NCI-H2081 (cell line): ENCODE measurements at places on chromosomes 4 and X.

GRCh38 chrX:148192547-148192946 is 211.4 kb downstream of the FMR1NB start:
- no peak for DNase-seq

DNA sequence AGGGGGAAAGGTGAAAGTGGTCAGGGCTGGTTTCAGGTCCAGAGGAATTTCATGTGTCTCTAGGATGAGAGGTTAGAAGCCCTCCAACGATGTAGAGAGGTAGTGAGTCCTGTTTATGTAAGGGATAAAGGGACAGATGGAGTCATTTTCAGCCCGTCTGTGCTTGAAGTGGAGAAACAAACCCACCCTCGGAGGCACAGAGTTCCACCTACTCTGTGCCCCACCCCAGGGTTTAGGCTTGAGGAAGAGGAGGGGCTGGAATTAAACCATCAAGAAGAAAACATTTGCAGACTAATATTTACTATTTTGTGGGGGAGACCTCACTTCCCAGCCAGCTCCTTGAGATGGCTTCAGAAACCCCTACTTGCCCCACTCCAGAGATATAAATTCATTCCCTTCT is 868 bp upstream of the GNL3L start:
- no peak for DNase-seq

- no peak for DNase-seq
Observed at GRCh38 chr4:101697266-101697665, 93.3 kb upstream of the BANK1 start.

GRCh38 chr4:25628451-25628850 is 27.2 kb upstream of the SLC34A2 start:
- DNase-seq: no peak

DNA sequence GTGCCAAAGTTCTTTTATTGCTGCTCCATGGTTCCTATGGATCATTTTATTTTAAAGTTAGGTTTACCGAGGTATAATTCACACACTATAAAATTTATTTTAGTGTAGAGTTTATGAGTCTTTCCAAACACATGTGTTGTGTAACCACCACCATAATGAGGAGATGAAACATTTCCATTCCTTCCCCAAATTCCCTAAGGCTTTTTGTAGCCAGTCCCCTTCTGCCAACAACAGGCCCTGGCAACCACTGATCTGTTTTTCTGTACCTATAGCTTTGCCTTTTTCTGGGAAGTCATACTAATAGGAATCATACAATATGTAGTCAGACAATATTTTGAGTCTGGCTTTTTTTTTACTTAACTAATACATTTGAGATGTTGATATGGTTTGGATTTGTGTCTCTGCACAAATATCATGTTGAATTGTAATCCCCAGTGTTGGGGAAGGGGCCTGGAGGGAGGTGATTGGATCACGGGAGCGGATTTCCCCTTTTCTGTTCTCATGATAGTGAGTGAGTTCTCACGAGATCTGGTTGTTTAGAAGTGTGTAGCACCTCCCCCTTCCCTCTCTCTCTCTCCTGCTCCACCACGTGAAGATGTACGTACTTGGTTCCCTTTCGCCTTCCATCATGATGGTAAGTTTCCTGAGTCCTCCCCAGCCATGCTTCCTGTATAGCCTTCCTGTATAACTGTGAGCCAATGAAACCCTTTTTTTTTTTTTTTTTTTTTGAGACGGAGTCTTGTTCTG is 59.6 kb upstream of the DHX15 start:
- no peak for DNase-seq

GRCh38 chrX:154019633-154020528 is at the start of gene IRAK1:
Gene IRAK1, minus strand, starts transcription at chrX:154019902. Its CDS starts 90 bp downstream, at chrX:154019812.
- no peak for DNase-seq

- no peak for DNase-seq
Observed at GRCh38 chrX:10859353-10859752, 239.0 kb upstream of the MID1 start.

GRCh38 chrX:115913575-115913974 is 257.0 kb upstream of the AGTR2 start:
- DNase-seq: no peak

- no peak for DNase-seq
Observed at GRCh38 chr4:38509551-38509950, 154.4 kb upstream of the KLF3 start.

DNA sequence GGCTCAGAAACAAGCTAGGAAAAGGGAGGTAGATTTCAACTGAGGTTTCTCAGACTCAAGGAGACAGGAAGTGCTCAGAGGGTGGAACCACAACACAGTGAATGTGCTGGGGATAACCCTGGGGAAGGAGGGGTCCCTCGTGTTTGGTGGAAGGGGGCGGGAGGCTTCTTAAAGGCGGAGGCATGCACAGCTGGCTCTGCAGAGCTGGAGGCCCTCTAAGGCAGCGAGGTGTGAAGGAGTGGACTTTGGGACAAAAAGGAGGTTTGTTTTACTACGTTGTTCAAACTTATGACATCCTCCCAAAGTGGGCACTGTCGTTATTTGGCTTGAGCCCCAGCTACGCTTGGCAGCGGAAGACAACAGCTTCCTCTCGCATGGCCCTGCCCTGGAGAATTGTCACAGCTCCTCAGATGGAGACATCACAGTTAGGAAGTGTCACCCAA is 21.7 kb upstream of the MTM1 start:
- DNase-seq: no peak

DNA sequence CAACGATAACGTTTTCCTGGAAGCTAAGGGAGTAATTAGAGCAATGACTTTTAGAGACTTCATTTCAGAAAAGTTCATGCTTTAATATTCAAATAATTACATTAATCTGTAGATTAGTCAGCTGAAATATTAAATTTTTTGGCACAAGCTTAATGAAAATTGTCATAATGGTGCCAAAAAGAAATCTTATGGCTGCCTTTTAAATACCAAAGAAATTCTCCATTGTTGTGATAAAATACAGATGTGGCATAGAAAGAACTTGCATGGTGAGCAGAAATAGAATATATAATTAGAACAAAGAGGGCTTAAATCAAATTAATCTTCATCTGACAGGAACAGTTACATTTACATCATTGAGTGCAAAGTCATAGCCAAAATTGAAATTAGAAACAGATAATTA is 263.5 kb downstream of the AFF2 start:
- no peak for DNase-seq

DNA sequence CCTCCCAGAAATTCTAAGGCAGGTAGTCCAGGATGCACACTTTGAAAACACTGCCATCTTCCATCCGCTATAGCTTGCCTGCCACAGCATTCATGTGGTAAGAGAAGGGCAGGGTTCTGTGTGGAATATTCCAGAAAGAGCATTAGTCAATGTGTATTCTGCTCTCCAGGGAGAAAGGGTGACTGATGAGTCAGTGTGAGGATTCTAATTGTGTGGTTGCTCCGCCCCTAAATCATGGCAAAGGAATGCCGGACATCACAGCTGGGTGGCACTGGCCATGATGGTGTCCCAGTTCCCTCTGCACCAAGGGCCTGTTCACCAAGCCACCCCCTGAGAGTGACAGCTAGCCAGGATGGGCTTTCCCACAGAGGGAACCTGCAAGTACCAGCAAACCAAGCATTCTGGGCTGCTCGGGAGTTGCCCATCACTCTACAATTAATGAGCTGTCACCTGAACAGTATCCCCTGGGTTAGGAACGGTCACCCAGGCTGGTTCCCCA is 9.5 kb downstream of the IDS start:
- DNase-seq: no peak

GRCh38 chr4:7291372-7292114 is 99.2 kb downstream of the SORCS2 start:
- no peak for DNase-seq

- DNase-seq: no peak
Observed at GRCh38 chr4:105767579-105767978, 59.0 kb downstream of the GSTCD start.

DNA sequence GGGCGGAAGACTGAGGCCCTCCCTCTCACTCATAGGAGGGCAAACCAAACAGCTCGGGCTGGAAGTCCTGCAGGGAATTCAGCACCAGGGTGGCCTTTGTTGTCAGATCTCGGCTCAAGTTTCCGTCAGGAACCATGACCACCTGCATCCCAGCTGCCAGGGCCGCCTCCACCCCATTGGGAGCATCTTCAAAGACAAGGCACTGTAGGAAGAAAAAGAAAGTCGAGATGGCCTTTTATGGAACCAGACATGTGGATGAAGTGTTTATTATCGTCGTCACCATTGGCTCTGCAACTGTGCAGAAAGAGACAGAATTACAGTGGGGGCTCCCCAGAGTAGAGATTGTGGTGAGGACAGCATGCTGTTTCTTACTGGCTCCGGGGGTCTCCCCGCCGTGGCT is 97.2 kb upstream of the STS start:
- no peak for DNase-seq

- DNase-seq: no peak
Observed at GRCh38 chr4:76458297-76458696, 23.3 kb downstream of the SHROOM3 start.

DNA sequence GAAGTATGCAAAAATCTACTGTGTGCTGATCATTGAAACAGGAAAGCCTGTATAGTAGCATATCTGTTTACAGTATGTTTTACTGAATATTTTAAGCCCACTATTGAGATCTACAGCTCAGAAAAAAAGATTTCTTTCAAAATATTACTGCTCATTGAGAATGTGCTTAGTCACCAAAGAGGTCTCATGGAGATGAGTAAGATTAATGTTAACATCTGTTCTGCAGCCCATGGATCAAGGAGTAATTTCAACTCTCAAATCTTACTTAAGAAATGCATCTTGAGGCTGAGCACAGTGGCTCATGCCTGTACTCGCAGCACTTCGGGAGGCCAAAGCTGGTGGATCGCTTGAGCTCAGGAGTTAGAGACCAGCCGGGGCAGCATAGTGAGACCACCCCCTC is 3.3 kb downstream of the RNF4 start:
- no peak for DNase-seq

DNA sequence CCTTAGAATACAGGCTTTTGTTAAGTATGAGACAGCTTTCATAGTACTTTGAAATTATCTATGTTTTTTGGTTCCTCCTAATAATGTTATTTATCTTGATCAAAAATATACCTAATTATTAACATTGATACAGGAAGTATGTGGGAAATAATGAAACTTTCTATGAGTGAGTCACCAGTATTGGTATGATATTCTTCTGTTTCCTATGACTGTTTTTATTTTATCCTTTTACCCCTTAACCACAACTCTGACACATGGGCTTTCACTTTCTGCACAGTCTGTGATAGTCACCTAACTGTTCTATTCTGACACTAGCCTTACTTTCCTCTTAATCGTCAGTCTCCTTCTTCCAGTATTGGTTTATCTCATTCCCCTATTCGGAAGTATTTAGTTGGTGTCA is 4.7 kb downstream of the THAP9 start:
- no peak for DNase-seq

DNA sequence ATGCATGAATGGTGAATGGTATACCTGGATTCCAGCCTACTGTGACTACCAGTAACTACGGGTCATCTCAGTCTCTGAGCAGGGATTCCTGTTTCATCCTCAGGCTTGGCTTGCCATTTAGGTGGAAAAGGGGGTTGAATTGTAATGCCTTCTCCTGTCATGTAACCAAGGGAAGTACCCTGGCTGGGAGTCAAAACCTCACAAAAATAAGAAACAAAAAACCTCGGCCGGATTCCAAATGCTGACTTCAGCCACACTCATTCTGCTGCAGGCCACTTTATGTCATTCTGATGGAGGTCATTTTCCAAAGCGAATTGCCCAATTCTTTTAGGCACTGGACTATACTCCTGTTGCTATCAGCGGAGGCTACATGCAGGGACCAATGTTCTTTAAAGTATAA is 324.7 kb downstream of the LDB2 start:
- no peak for DNase-seq

GRCh38 chr4:171621646-171622045 is 191.6 kb upstream of the GALNTL6 start:
- no peak for DNase-seq

DNA sequence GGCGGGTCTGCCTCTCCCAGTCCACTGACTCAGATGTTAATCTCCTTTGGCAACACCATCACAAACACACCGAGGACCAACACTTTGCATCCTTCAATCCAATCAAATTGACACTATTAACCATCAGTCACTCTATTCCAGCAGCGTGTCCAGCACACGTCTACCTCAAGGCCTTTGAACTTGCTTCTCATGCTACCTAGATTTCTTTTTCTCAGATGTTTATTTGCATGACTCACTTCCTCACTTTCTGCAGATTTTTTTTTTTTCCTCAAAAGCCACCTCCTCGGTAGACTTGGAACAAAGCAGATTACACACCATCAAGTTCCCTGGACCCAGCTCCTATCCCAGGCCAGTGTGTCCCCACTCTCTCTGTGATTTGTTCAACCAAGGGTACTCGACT is 49.5 kb downstream of the SUPT20HL2 start:
- no peak for DNase-seq

GRCh38 chrX:78517124-78517523 is 142.0 kb downstream of the RTL3 start:
- DNase-seq: no peak

DNA sequence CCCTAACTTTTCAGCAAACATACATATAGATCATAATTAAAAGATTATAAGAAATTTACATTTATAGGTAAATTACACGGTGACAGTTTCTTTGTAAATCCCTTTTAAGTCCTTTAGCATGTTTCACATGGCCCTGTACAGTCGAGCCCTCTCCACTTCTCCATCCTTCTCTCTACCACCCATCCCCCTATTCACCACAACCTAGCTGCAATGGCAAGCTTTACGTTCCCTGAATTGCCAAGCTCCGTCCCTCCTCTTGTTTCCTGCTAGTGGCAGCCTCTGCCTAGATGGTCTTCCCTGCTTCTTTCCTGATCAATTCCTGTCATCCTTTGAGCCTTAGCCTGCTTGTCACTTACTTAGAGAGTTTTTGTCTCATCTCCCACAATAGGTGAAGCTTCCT is 116.2 kb downstream of the TMA16 start:
- no peak for DNase-seq

DNA sequence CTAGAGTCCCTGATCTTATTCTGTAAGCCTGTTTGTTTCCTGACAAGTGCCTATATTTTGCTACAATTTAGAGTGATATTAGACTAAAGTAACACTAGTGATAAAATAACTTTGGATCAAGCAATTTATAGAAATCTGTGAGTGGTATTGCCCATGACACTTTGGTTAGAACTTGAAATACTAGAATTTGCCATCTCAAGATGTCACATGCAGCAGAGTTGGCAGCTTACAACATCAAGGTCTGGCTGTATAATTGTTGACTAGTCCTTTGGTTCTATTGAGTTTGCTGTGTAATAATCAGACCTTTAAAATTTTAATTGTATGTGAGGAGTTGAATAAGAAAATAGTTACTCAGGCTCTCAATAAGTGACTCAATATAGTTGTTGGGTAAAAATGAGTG is 167.1 kb downstream of the RAPGEF2 start:
- DNase-seq: no peak

GRCh38 chrX:7059859-7060258 is 87.7 kb upstream of the STS start:
- no peak for DNase-seq

GRCh38 chrX:126770179-126770578 is 49.4 kb upstream of the PRR32 start:
- DNase-seq: peak; percentile 26

DNA sequence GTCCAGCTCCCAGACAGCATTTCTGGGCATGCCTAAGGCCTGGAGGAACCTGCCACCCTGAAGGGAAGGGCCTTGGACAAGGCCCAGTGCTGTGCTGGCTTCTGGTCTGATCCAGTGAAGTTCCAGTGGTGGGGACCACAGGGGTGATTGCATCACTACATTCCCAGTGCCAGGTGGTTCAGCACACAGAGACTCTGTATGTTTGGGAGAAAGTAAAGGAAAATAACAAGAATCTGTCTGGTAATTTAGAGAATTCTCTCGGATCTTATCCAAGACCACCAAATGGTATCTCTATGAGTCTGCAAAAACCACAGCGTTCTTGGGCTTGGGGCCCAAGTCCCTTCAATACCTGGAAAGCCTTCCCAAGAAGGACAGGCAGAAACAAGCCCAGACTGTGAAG is 131.8 kb upstream of the MAD2L1 start:
- no peak for DNase-seq
